ENCODE measurements at places on chromosomes 12 and 14. TPM values are rescaled to one million over a fixed set of nuclear protein-coding genes. Genes with fewer than 3 reads are reported as not detected.

The PRDM4 gene
- total RNA-seq: 14.6 TPM

The AQP6 gene
- not detected for total RNA-seq

The PTPN6 gene
- not detected for total RNA-seq

DNA sequence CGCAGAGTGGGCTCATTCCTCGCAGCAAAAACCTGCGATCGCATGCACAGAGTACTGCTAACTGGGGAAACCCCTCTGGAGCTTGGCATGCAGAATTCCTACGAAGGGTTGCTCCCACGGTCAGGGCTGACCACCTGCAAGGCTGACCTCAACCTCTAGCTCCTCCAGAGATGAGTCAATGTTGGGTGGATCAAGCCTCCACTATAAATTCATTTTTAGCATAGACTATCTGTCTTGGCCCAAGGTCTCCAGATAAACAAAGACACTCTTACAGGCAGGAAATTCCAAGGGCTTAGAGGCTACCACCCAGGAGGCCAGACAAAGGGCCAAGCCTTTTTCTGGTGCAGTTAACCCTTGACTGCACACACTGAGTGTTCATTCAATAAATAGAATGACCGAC lies 296.5 kb downstream of the TMEM132D start:
- DNase-seq: peak; percentile 74

DNA sequence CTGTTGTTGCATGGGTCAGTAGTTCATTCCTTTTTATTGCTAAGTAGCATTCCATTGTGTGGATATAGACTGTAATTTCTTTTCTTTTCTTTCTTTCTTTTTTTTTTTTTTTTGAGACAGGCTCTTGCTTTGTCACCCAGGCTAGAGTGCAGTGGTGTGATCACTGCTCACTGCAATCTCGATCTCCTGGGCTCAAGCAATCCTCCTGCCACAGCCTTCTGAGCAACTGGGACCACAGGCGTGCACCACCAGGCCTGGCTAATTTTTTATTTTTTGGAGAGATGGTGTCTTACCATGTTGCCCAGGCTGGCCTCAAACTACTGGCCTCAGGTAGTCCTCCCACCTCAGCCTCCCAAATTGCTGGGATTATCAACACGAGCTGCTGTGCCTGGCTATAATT lies 5.2 kb downstream of the ATP6V0A2 start:
- no peak for DNase-seq

DNA sequence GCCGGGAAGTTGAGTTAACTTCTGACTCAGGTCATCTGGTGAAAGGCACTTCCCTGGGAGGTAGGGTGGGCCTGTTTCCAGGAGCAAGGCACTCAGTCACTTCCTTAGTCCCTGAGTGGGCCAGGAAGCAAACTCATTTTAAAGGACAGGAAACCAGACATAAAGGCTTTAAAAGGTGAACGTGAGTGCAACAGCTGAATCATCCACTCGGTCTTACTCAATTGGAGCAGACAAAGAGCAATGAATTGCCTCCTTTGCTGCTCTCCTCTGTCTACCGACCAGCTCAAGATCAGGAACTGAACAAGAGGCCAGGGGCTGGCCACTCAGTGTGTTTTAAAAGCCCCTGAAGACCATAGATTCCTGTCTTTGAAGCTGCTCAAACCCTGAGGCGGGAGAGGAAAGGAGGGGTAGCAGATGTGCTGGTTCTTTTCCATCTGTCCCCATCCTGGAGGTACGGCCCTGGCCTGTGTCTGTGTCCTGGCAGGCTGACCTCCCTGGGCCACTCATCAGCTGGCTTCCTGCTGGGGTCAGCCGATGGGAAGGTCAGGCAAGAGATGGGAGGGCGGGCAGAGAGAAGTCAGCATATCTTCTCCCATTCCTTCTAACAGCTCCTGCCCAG lies 148.9 kb downstream of the PPM1H start:
- peak; percentile 96 for DNase-seq

DNA sequence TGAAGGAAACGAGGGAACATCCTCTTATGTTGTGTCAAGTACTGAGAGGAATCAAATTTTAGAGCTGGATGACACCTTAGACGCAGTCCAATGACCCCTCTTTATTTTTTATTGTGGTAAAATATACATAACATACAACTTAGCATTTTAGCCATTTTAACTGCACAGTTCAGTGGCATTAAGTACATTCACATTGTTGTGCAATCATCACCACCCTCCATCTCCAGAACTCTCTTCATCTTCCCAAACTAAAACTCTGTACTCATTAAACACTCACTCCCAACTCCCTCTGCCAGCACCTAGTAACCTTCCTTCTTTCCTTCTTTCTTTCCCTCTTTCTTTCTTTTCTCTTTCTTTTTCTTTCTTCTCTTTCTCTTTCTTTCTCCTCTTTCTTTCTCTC lies 97.2 kb upstream of the SLC24A4 start:
- no peak for DNase-seq

- no peak for DNase-seq
Observed at GRCh38 chr12:56014205-56014604, 6.6 kb upstream of the IKZF4 start.

GRCh38 chr14:104520620-104521410 lies 58.7 kb upstream of the C14orf180 start:
- no peak for DNase-seq

- DNase-seq: peak; percentile 68
Observed at GRCh38 chr12:52975204-52975603, 26.3 kb downstream of the KRT18 start.

GRCh38 chr14:68951035-68951797 lies 27.9 kb downstream of the ACTN1 start:
- DNase-seq: peak; percentile 97

DNA sequence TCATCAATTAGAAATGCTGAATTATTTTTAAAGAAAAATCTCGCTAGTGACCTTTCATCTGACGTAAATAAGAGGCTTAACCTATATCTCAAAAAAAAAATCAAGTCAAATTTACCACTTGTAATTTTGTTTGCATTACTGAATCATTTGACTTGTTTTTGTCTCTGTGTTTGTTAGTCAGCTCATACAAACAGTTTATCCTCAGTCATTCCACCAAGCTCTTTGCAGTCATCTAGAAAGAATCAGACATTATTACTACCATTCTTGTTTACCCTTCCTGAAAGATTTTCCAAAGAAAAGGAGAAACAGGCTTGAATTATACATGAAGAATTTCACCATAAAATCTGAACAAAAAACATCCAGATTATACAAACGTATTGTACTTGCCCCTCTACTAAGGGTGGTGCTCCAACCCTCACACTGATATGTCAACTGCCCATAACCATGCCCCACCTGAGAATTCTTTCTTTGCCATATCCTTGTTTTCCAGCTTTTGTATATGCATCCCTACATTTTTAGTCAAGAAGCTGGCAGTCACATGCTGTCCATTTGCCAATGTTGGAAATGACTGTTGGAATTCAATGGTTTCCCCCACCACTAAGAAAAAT lies 257.2 kb downstream of the PAWR start:
- no peak for DNase-seq

DNA sequence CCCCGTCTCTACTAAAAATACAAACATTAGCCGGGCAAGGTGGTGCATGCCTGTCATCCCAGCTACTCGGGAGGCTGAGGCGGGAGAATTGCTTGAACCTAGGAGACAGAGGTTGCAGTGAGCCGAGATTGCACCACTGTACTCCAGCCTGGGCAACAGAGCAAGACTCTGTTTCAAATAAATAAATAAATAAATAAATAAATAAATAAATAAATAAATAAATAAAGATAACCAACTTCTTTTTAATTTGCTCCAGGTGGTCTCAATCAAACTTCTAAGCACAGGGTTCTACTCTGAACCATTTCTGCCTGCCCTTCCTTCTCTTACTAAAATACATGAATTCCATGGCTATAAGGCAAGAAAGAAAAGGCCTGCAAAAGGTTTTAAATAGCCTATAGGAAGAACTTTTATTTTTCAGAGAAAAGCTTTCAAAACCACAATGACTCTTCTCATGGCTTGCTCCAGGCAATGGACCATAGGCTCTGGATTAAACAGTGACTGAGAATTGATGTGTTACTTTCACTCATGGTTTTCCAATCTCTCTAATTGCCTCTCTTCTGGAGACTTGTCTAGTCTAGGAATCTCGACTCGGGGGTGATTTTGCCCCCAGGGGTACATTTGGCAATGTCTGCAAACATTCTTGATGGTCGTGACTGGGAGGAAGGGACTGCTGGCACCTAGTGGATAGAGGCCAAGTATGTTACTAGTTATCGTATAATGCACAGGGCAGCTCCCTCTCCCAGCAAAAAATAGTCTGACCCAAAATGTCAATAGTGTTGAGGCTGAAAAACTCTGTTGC lies 14.4 kb downstream of the IGF1 start:
- no peak for DNase-seq

GRCh38 chr12:70671698-70672097 lies 34.5 kb upstream of the PTPRB start:
- DNase-seq: no peak

DNA sequence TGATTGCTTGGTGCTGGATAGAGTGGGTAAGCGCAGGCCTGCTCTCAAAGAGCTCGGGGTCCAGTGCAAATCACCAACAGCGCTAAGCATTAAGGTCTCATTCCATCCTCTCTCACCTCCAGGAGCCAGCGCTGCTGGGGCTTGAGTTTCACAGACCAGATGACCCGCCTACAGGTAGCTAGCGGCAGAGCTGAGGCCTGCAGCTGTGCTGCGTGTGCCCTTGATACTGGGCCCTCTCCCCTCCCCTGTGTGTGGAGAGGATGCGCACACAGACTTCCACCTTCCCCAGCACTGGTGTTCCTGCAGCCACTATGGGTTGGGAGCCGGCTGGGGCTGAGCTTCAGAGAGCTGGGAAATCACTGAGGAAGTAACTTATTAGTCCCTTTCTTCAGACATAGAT lies 149.9 kb downstream of the CALM1 start:
- no peak for DNase-seq

DNA sequence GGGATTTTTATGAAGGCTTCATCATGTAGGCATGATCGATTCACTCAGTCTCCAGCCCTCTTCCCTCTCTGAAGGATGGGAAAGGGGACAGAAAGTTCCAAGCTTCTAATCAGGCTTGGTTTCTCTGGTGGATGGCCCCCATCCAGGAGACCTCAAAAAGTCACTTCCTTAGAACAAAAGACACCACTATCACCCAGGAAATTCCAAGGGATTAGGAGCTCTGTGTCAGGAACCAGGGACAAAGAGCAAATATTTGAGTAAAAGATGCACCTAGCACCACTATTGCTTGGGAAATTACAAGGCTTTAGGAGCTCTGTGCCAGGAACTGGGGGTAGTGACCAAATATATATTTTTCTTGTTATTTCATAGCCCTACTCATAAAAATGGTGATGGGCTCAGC lies 33.6 kb upstream of the TMX1 start:
- no peak for DNase-seq

Data from MG63 (cell line).